ENCODE measurements at places on chromosomes 6 and 20.

- DNase-seq: no peak
These were observed 3.6 kb upstream of the EDN1 start for GRCh38 chr6:12286373-12287110.

DNA sequence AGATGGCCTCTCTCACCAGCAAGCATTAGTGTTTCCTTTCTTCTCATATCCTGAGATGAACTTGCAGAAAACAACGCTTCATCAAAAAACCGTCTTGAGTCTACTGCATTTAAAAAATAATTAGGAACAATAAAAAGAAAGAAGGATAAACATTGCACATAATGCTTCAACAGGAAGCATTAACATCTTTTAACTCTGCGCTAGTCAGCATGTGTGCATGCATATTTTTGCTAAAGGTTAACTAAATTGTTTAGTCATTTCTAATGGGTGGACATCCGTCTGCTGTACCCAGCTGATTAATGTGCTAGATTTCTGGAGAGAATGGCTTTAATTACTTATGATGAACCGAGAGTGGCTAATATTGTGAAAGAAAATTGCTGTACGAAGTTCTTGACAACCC lies 349.3 kb downstream of the SOX4 start:
- DNase-seq: no peak

DNA sequence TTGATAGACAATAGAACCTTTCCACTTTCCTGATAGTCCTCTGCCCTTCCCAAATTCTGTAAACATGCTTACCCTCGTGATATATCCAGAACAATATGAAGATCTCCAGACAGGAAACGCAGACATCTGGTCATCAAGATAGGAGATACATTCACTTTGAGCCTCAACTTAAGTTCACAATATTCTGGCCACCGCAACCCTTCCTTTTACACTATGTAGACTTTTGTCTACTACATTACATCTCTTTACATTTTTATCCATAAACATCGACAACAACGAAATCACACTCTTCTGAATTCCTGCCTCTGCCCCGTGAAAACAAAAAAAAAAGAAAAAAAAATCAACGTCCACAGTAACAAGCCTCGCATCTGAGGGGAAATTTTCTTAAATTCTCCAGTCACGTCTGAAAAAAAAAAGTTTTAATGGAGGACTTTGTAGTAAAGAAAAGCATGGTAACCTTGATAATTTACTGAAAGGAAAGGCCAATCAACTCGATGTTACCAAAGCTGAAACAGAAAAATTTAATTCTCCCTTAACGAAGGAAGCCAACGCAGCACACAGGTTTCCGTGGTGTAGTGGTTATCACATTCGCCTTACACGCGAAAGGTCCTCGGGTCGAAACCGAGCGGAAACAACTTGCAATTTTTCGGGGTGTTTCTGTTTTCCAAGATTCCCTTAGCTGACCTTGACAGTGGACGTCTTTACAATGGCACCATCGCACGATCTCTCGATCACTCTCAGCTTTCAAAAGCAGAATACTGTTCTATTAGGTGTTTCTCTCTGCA lies 21.8 kb downstream of the POM121L2 start:
- DNase-seq: no peak

GRCh38 chr6:169862892-169863525 lies 111.6 kb downstream of the ERMARD start:
- no peak for DNase-seq

DNA sequence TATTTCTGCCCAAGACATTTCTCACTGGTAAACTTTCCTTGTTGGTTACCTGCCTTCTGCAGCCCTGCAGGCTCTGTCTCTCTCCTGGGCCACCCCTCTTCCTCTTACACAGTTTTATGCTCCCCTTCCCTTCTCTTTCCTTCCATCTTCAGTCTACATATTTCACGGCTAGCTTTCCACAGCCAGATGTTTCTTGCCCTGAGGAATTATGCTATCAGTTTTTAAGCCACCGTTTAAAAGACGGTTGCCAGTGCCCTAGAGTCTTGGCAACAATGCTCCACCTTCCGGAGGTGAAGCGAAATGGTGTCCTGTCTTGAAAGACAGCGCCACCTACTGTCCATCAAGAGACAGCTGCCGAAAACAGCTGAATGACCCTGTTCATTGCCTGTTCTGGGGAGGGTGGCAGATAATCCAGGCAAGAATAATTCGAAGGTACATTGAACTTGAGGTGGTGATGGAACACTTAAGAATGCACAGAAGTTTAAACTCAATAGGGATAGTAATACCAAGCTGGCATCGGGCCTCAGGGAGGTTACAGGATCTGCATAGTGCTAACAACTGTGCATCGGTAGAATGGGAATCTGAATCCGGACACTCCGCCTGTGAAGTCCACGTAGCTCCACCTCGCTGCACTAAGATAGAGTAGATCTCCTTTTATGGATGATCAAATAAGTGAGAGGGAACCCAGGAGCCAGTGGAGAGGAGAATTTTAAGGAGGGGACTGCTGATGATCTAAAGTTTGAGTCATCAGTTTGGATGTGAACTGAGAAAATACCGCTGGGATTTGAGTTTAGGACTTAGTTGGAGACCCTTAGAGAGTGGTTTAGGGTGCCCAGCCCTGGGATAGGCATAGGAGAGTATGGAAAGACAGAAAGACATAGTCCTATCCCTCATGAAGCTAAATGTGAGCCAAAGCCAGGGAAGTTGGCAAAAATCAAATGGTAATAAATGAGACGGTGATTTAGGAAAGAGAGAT lies 4.8 kb upstream of the TRIM40 start:
- DNase-seq: peak; percentile 50

GRCh38 chr6:35752330-35752729 lies 15.5 kb downstream of the ARMC12 start:
- no peak for DNase-seq

DNA sequence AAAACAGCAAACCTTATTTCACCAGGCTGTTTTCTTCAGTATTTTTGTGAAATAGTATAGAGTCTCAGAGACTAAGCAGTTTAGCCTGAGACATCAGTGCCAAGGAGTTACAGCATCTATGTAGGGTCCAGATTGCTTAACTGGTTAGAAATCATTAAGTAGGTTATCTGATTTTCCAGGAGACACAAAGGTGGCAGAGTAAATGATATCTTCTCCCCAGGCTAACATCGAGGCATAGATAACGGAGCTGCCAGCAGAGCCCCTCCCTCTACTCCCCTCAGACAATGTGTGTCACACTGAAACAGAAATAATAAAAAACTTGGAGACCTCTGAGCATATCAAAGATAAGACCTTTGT lies 473.0 kb upstream of the CITED2 start:
- DNase-seq: no peak

GRCh38 chr6:44665143-44665542 lies 277.6 kb downstream of the CDC5L start:
- no peak for DNase-seq

DNA sequence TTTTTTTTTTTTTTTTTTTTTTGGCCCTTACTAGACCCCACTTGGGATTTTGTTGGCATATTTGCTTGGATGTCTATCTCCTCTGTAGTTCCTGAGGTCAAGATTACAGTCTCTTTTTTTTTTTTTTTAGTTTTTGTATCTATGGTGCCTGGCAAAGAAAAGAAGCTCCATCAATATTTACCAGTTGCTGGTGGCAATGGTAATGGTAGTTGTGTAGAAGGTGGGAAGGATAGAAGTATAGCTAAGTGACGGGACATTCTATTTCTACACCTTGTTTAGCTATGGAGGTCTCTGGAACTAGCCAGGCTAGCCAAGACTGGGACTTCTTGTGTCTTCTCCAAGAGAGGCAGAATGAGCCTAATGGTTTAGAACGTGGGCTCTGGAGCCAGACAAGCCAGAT lies 42.2 kb upstream of the TNFAIP3 start:
- DNase-seq: no peak

GRCh38 chr20:19749618-19750071 lies 8.4 kb upstream of the RIN2 start:
- no peak for DNase-seq

- peak; percentile 94 for DNase-seq
These were observed 235.7 kb downstream of the DOK5 start for GRCh38 chr20:54711071-54711470.

- no peak for DNase-seq
These were observed 66.2 kb downstream of the GMDS start for GRCh38 chr6:2179241-2179640.

GRCh38 chr20:23232219-23232581 lies 118.4 kb upstream of the NXT1 start:
- no peak for DNase-seq

DNA sequence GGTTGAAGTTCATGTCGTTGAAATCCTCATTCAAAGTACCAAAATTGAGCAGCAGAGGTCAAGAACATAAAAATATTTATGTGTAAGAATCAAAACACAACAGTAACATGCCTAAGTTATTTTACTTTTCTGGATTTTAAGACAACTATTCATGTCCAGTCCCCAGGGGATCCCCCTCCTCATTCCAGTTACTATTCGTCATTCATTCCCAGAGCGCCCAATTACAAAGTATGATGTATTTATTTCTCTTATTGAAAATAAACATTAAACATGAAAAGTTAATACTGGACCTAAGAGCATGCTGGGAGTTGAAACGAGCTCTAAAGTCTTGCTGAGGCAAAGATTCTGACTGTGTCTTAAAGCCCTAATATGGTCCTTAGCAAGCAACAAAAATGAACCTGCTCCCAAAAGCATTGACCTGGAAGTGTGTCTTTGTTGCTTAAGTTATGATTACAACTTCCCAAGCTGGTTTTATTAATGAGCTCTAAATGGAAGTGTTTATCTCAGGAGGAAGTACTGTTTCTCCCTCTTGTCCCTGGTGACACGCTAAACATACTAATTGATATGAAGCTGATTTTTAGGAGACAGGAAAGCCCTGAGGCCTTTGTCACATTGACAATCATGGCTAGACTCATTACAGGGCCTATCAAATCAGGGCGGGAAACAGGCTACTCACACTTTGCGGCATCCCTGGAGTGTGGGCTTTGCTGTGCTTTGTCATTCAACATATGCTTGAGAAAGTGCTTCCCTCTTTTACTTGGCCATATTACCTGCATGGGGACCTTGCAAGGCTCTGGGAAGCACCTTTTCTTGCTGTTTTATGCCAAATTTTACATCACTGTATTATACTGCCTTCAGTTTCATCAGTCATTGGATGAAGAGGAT lies 192.2 kb upstream of the DTNBP1 start:
- no peak for DNase-seq

- no peak for DNase-seq
These were observed 90.5 kb upstream of the TBX18 start for GRCh38 chr6:84854811-84855400.

DNA sequence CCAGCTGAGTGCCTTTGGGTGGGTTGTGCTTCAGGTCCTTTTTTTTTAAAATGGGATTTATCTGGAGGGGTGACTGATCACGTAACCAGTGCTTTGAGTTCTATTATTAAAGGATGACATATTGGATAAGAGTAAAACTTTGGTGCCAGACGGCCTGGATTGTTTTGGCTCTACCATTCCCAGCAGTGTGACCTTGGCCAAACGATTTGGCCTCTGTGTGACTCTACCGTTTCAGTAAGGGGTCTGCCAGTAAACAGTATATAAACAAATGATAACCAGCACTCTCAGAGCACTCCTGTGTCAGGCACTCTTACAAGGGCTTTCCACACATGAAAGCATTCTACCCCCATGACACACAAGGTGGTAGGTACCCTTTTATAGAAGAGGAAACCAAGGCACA lies 8.7 kb downstream of the SCRT2 start:
- DNase-seq: no peak

DNA sequence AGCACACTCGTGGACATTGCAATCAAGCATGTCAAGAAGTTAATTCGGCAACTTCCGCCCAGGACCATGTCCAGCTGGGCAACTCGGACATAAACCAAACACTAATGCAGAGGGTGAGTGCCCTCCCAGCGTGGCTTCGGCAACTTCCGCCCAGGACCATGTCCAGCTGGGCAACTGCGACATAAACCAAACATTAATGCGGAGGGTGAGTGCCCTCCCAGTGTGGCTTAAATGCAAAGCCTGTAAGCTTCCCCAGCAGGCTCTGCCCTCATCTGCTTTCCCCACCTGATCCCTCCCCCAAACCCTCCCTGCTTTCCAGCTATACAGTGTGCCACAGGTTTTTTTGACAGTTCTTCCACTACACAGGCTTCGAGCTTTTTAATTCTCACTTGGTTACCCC lies 143.4 kb downstream of the PXDC1 start:
- no peak for DNase-seq

DNA sequence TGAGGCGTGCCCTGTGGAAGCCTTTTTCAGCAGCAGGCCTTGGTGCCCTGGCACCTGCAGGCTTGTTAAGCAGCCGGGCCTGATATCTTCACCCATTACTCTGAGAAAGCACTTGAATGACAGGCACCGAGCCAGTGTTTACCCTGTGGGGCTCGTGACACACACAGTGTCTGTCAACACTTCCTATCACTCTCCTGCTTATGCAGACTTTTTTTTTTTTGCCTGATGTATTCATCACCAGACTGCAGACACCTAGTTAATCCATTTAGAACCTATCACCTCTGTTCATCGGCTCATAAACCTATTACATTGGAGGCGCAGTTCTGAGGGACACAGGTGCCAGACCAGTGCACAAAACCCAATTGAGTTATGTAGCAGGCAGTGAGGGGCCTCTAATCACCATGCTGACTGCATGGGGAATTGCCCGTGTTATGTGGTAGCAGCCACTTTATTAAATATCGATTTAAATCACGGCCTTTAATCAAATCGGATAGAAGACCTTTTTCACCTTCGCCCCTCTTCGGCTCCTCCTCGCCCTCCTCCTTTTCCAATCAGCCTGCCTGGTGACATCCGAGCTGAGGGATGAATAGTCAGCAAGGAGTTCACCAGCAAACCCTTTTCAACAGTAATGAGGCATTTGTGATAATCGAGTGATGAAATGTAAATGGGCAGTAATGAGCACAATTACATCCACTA lies 962.9 kb upstream of the SLC35B3 start:
- no peak for DNase-seq

DNA sequence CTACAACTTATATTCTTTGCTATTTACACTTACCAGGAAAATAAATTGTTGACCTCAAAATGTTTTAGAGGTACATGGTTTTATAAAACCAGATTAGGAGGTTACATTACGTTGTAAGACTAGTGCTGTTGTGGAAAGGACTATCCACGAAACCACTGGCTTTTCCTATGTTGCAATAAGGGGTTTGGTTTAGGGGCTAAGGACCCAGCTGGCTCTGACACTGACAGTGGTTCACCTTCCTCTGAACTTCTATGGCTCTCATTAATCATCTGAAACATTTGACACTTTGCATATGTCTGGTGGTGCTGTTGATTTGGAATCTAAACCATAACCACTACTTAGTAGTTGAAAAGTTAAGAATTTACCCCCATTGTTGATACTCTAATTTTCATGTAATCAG lies 186.7 kb downstream of the NKAIN2 start:
- DNase-seq: no peak

Measured in foreskin melanocyte (primary cell).